Activated CD4-positive, CD25-positive, alpha-beta regulatory T cell (primary cell): ENCODE measurements at places on chromosomes 7 and 10.
A peak's percentile ranks its signal among the peaks of the same experiment; 100 is the strongest.

- DNase-seq = no peak
Measured at GRCh38 chr10:128209862-128210214, 83.6 kb upstream of the MKI67 start.

DNA sequence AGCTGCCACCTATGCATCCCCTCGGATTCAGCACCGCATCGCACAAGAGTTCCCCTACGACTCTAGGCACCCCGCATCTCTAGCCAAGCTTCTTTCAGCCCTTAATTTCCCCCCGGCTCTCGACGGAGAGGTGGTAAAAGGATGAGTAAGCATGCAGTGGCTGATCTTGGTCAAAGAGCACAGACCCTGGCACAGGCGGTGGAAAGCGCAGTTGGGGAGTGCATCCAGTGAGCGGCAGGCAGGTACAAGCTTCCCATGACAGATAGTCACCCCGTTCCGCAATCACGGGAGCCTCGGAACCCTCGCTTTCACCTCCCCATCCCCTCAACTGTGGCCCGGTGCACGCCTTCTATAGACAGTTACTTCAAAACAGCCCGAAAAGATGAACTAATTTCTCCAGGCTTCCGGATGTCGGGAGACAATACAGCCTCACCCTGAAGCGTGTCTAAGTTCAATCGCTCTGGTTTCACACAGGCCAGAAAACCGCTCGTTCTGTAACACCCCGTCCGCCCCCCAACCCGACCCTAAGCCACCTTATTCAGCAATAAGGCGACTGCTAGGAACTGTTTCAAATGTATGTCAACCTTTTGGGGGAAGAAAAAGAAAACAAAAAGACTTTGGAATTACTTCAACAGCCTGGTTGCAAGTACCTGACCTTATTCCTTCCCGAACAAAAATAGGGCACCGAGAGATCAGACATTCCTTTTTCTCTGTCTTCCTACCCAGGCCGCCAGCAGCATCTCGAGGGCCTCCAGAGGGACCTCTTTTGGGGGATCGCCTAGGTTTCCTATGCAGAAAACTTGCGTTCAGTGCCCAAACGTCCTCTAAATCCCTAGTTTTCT, 1.4 kb downstream of the RHEB start:
- DNase-seq = peak; percentile 8

GRCh38 chr7:100126239-100126930, 382 bp upstream of the MBLAC1 start:
- no peak for DNase-seq

GRCh38 chr7:151174246-151175046, 7.0 kb upstream of the GBX1 start:
- no peak for DNase-seq

DNA sequence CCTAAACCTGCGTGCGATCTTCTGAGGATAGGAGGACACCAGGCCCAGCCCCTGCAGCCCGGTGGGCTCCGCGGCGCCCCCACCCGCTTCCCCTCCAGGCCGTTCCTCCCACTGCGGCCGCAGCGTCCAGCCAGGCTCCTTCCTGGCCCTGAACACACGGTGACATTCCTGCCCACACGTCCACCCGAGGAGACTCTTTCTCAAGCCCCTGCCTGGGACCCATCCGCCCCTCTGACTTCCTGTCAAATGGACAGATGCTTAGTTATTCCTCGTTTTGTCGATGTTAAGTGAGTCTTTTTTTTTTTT, 32.4 kb upstream of the RNF32 start:
- no peak for DNase-seq

- no peak for DNase-seq
Measured at GRCh38 chr10:126185676-126186447, 202.4 kb downstream of the ADAM12 start.

- no peak for DNase-seq
Measured at GRCh38 chr7:107582875-107583274, 2.8 kb downstream of the BCAP29 start.

GRCh38 chr10:79181227-79181626, 112.5 kb downstream of the ZMIZ1 start:
- no peak for DNase-seq

GRCh38 chr10:98474628-98475027, 27.9 kb upstream of the HPS1 start:
- DNase-seq = no peak

GRCh38 chr10:121527690-121528089, 70.6 kb downstream of the FGFR2 start:
- no peak for DNase-seq

- no peak for DNase-seq
Measured at GRCh38 chr10:19654576-19654975, 161.7 kb upstream of the PLXDC2 start.

DNA sequence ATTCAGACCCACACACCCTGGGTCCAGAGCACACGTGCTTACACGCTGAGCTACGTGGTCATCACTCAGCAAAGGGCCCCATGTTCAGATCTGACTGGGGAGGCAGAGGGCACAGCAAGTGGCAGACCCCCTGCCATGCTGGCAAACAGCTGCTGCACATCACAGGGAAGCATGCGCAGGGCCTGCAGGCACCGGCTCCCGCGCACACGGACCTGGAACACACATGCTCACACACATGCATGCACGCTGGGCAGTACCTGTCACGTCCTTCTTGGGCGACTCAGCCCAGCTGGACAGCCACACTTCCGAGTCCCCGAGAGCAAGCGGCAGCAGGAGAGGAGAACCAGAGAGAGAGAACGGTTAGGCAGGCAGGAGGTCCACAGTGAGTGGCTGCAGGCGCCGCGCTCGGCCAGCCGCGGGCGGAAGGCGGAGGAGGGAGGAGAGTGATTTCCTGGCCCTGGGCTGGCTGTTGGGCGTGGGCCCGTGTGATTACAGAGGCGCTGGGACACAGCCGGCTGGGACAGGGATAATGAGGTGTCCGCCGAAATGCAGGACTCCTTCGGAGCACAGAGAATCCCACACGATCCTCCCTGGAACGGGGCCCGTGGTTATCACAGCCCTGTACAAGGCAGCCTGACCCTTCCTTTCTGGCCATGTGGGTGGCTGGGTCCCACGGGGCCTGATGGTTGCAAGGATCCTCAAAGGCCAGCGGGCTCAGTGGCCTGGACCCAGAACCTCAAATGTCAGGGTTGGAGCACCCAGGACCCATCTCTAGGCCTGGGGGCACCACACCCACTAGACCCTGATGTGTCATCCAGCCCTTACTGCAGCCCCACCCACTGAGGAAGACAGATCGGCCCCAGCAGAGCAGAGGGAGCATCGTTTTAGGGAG, 175.1 kb downstream of the NEURL1 start:
- DNase-seq = no peak

GRCh38 chr10:126889421-126889820, 15.8 kb upstream of the DOCK1 start:
- DNase-seq = no peak

GRCh38 chr10:33899578-33900531, 565.4 kb upstream of the NRP1 start:
- DNase-seq = no peak

GRCh38 chr10:12422189-12422588, 72.8 kb downstream of the CAMK1D start:
- DNase-seq = no peak

DNA sequence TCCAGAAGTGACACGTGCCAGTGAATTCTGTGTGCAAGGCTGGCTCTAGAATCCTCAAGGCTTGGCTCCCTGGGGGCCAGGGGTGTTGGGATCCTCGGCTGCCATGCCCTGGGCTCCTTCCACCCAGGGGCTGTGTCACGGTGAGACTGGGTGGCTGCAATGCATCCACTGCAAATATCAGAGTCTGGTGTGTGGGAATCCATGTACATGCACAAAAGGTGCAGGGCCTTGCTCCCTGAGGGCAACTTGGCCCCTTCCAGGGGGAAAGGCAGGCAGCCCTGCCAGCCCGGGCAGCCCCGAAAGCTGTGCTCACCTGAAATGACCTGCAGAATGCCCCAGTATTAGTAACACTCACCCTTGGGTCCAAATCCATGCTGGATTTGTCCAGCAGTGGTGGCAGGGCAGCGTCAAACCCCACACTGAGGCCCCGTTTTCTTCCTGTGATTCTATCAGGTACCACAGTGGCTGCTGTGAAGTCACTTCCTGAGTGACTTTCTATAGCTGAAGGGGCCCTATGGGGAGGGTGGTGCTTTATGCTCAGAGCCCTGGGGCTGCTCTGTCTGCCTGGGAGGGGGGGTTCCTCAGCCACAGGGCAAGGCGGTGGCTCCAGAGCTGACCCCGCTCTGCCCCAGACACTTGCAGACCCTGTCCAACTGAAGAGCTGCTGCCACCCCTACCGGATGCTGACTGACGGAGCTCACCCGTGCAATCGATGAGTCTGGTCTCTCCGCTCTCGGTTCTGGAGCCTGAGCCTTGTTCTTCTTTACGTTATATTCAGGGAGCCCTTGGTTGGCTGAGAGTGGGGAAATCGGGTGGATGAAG, 317.7 kb downstream of the GLRX3 start:
- no peak for DNase-seq

- DNase-seq = no peak
Measured at GRCh38 chr10:79995979-79996634, 47.2 kb upstream of the SFTPD start.

DNA sequence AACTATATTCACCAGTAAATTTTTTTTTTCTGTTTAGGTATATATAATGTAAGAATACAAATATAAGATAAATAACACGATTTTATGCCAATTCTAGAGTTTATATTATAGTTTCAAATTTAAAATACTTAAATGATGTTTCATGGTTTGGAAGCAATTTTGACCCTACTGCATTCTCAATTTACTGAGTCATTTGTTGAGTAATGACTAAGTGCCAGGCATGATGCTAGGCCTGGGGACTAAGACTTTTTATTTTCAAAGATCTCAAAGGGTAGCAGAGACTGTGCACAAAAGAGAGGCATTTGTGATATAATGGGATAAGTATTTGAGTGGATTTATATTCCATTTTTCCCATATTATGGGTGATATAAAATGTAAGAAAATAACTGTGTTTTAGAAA, 78.9 kb upstream of the SMIM30 start:
- no peak for DNase-seq

DNA sequence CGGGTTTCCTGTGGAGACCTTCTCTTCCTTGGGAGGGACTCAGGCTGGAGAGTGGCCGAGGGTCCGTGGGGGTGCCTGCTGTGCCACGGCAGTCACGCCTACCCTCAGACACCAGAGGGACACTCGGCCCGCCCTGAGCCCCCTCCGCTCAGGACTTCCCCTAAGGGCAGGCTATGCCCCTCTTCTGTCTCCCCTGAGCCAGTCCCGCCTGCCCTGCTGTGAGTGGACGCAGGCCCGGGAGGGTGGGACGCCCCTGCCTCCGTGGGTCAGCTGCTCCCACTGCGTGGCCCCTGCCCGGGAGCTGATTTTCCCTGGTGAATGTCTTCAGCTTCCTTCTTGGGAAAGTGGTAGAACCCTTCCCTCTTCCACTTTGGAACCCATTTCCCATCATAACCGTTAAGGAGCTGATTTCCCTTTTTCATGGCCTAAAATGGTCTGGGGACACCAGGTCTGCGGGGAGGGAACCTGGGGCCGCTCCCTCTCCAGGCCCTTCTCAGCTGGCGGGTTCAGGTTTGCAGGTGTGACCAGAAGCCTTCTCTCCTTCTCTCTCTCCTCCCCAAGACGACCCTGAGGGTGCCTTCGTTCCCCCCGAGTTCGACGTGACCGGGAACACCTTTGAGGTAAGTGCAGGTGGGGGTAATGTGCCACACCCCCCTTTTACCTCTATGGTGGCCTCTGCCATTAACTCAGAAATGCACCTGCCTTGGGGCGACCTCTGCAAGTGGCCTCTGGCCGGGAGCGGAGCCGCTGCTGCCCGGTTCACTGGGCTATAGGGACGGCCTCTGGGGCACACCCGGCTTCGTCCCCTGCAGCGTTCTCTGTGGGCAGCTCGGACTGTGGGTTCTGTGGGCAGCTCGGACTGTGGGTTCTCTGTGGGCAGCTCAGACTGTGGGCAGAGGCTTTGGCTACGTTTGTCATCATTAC, 7.9 kb downstream of the KNDC1 start:
- no peak for DNase-seq

GRCh38 chr7:115009139-115009538, 87.2 kb downstream of the MDFIC start:
- no peak for DNase-seq

- no peak for DNase-seq
Measured at GRCh38 chr7:30503274-30504212, 1.1 kb downstream of the GGCT start.

- DNase-seq = no peak
Measured at GRCh38 chr7:100247152-100247757, 27.5 kb downstream of the PVRIG start.

DNA sequence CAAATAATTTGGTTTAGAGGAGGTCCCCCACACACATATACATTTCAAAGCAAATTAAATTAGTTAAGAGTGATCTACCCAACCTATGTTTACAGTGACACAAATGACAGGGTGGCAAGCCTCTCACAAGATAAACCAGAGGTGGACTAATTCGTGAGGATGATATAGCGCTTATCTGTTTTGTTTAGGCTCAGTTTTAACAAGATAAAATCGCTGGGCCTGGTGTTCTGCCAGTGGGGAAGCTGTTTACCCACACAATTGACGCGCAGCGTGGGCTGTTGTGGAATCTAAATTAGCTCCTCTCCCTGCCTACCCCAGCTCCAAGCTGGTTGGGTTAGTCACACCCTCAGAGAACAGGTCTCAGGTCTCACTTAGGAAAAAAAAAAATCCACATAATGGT, 16.7 kb upstream of the PLXNA4 start:
- DNase-seq = no peak

DNA sequence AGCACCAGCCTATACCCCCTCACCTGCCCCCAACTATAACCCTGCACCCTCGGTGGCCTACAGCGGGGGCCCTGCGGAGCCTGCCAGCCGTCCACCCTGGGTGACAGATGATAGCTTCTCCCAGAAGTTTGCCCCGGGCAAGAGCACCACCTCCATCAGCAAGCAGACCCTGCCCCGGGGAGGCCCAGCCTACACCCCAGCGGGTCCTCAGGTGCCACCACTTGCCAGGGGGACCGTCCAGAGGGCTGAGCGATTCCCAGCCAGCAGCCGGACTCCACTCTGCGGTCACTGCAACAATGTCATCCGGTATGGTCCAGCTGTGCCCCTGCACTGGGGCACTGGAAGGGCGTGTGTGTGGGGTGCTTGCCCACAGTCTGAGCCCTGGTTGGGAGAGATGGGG, 40.0 kb upstream of the BMPR1A start:
- no peak for DNase-seq

- DNase-seq = no peak
Measured at GRCh38 chr7:42017349-42017986, 219.5 kb downstream of the GLI3 start.
